ENCODE measurements at places on chromosomes 5 and 9. TPM values are rescaled to one million over a fixed set of nuclear protein-coding genes. Genes with fewer than 3 reads are reported as not detected.
A peak's percentile ranks its signal among the peaks of the same experiment; 100 is the strongest.

MELK gene
- 68.4 TPM for total RNA-seq

DNA sequence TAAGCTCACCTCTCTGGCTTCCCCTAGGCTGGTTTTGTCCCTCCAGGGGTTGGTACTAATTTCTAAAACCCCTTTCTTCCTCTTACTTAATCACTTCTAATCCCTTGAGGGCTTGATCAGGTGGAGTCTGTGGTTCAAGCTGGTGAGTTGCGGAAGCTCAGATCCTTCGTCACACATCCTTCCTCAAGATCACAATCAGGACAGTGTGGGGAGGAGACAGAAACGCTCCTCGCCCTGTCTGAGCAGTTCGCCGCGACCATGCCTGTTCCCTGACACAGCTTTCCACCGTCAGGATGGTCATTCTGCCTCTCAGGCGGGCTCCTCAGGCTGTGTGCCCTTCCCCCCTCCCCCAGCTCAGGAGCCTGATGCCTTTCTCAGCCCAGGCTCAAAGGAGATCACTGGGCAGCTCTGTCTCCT, 24.3 kb downstream of the CPLX2 start:
- H3K36me3 ChIP-seq = no peaks in the 10 kb centered on the region
- peak; percentile 70 for DNase-seq
- H3K27me3 ChIP-seq = no peaks in the 10 kb centered on the region

DNA sequence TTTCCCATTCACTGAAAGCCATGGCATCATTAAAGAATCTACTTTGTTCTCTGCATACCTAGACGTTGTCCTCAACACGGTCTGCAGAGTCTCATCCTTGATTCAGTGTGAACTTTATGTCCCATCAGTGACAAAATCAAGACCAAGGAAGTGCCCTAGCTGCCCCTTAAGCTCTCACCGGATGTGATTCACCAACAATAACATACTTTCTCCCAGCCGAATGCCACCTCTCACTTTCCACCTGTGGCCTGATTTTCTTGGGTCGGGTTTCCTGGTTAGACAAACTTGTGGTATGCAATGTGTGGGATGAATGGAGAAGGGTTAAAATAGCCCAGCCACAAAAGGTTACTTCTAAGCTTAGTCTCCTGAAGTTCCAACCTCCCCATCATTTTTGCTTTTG, 145.3 kb upstream of the PAPPA start:
- H3K4me1 ChIP-seq = no peaks in the 10 kb centered on the region
- H3K27ac ChIP-seq = no peak overlapping the region
- H3K27me3 ChIP-seq = no peaks in the 10 kb centered on the region
- no peaks in the 10 kb centered on the region for H3K36me3 ChIP-seq
- DNase-seq = no peak

- no peak overlapping the region for H3K27ac ChIP-seq
- H3K4me3 ChIP-seq = no peak overlapping the region
- DNase-seq = no peak
- H3K27me3 ChIP-seq = peaks cover 12% of the 10 kb centered on the region
These were observed 12.3 kb downstream of the BAAT start for GRCh38 chr9:101372327-101373118.

DNA sequence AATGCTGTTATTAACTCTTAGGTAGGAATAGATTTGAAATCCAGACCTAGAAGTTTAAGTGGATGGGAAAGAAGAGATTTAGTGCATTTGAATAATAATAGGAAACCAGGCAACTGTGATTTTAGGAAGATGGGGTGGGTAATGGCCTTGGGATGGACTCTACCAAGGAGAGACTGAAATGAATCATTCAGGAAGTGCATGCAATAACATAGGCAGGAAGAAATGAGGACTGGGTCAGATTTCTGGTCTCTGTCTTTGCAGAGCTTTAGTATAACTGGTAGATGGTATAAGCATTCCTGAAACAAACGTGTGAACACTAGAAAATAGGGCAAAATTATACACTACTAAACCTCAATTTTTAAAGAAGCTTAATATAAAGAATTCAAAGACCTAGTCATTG, 274.4 kb upstream of the CLINT1 start:
- DNase-seq = no peak
- no peaks in the 10 kb centered on the region for H3K4me1 ChIP-seq
- no peak overlapping the region for H3K27ac ChIP-seq
- H3K27me3 ChIP-seq = peaks cover 2% of the 10 kb centered on the region

GRCh38 chr5:126056851-126057622, 366.2 kb upstream of the GRAMD2B start:
- no peak for DNase-seq
- H3K27me3 ChIP-seq = no peaks in the 10 kb centered on the region
- H3K4me1 ChIP-seq = no peaks in the 10 kb centered on the region
- H3K4me3 ChIP-seq = no peak overlapping the region
- no peaks in the 10 kb centered on the region for H3K36me3 ChIP-seq

DNA sequence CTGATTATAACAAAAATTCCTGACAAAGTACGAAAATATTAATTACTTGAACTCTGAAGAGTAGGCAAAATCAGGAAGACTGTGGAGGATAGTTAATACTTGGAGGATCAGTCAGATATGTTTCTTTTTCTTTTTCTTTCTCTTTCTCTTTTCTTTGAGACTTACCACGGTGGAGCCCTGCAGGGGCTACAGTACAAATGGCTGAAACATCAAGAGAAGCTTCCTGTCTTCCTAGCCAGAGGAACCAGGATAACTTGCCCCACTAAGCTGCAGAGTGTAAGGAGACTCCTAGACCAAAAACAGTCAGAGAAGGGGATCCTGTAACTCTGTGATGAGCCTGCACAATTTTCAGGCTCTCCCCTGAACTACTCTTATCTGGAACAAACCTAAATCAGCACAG, 324.6 kb upstream of the TYRP1 start:
- no peaks in the 10 kb centered on the region for H3K27me3 ChIP-seq
- H3K27ac ChIP-seq = no peak overlapping the region
- no peak overlapping the region for H3K4me3 ChIP-seq
- no peak for DNase-seq

- H3K27ac ChIP-seq = no peak overlapping the region
- H3K36me3 ChIP-seq = no peaks in the 10 kb centered on the region
- H3K4me1 ChIP-seq = no peaks in the 10 kb centered on the region
These were observed 845.2 kb upstream of the CDH18 start for GRCh38 chr5:20833081-20833627.

GRCh38 chr5:37696190-37697021, 143.4 kb downstream of the GDNF start:
- no peak overlapping the region for H3K27ac ChIP-seq
- DNase-seq = no peak
- H3K4me3 ChIP-seq = no peak overlapping the region

- H3K27me3 ChIP-seq = no peaks in the 10 kb centered on the region
- H3K4me3 ChIP-seq = no peak overlapping the region
- H3K4me1 ChIP-seq = no peaks in the 10 kb centered on the region
These were observed 12.8 kb upstream of the SELENOP start for GRCh38 chr5:42824347-42824976.

Measured in activated CD4-positive, alpha-beta memory T cell treated with anti-CD3 and anti-CD28 coated beads for 36 hours (primary cell).